NCI-H1436 (cell line): ENCODE measurements at places on chromosomes 16 and 17.

- DNase-seq, result no peak
Measured at GRCh38 chr16:15933781-15934180, 15.6 kb upstream of the ABCC1 start.

- no peak for DNase-seq
Measured at GRCh38 chr17:76630151-76630550, 13.4 kb downstream of the ST6GALNAC1 start.

GRCh38 chr17:40355804-40356758 is 8.5 kb downstream of the GJD3 start:
- no peak for DNase-seq

GRCh38 chr16:67663151-67663876 is 2.6 kb downstream of the PARD6A start:
- no peak for DNase-seq

GRCh38 chr16:4110065-4110464 is 6.2 kb downstream of the ADCY9 start:
- no peak for DNase-seq

DNA sequence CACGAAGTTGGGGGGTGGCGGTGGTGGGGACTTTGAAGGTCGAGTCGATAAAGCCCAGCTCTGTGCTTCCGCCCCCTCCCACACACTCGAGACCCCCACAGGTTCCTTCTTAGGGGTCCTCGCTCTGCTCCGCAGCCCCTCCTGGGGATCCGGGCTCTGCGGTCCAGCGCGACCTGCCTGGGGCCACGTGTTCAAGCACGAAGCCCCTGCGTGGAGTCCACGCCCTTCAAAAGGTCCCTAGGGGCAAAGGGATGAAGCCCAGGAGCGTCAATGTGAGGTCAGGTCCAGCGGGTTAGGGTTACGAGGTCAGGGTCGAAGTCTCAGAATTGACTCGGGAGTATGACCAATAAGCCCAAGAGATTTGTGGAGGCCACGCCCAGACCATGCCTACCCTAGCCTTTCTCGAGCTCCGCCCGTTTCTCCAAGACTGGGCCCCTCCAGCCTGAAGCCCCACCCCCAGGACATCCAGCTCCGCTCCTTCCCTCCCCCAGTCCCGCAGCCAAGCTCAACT is 786 bp upstream of the CACNA1G start:
- no peak for DNase-seq

DNA sequence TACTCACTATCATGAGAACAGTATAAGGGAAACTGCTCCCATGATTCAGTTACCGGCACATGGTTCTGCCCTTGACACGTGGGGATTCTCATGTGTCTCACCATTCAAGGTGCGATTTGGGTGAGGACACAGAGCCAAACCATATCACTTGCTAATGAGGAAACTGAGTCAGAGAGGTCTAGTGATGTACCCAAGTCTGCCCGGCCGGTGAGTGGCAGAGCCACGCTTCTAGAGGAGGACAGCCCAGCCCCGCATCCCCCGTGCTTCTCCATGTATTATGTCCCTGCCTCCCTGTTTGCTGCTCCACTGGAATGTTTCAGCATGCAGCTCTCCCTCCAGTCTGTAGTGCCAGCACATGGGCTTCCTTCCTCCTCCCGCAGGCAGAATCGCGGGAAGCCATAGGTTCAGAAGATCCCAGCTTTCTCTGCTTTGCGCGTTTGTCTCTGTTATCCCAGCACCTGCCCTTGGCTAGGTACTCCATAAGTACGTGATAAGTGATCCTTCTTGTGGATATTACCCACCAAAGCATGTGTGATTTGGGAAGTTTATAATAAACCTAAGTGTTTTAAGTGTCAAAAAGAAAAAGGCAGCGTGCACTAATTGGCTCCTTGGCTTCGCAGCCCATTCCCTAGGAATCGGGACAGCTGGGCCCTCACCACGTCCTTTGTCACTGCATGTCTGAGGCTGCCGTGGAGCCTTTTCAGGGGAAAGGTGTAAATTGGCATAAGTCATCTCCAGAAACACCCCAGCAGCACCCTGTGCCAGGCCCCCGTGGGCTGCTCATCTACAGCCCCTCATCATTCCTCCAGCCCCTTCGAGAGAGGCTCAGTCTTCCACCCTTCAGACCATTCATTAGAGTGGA is 103.8 kb downstream of the CLEC16A start:
- no peak for DNase-seq

- no peak for DNase-seq
Measured at GRCh38 chr17:14302091-14302430, 1.2 kb downstream of the HS3ST3B1 start.

DNA sequence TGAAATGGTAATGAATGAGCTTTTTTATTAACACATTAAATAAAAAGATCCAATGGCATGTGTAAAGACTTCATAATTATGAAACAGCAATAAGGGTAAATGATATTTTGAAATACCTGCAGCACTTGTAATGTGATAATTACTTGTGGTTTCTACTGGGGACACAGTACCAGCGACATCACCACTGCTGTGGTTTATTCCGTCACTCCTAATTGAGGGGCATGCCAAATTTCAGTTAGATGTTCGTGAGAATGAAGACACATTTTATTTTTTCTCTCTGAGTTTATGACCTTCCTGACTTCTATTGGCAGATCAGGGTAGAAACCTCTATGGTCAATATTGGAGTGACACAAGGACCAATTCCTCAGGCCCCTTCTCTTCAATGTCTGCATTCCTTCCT is 131.9 kb upstream of the XYLT1 start:
- no peak for DNase-seq

DNA sequence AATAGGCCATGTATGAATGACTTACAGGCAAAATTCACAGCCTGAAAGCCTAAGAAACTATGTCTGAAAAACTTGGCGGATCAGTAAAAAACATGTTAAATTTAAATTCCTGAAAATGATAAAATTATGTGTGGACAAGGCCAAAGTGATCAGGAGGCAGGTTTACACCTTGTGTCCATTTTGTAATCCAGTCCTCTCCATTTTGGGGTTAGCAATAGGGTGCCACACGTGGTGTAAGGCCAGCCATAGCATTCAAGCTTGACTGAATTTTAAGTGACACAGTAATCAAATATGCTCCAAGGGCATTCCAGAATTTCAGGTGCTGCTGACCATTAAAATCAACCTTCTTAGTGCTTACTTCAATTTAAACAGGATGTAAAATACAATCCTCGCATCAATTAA is 2.7 kb downstream of the RNF43 start:
- no peak for DNase-seq

DNA sequence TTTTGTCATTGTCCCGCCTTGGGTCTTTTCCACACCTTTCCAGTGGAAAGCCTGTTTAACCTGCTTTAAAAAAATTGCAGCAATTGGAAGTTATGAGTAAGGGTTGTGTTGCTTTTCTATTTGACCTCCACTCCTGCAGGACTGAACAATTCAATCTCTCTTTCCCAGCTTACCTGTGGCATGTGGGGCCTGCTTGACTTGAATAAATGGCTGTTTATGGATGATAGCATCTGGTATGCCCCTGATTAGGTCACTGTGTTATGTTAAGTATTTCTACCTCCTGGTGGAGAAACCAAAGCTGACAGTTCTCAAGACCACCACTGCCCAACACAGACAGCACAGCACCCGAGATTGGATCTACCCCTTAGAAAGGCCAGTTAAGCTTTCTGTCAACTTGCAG is 64.8 kb upstream of the NOG start:
- no peak for DNase-seq

DNA sequence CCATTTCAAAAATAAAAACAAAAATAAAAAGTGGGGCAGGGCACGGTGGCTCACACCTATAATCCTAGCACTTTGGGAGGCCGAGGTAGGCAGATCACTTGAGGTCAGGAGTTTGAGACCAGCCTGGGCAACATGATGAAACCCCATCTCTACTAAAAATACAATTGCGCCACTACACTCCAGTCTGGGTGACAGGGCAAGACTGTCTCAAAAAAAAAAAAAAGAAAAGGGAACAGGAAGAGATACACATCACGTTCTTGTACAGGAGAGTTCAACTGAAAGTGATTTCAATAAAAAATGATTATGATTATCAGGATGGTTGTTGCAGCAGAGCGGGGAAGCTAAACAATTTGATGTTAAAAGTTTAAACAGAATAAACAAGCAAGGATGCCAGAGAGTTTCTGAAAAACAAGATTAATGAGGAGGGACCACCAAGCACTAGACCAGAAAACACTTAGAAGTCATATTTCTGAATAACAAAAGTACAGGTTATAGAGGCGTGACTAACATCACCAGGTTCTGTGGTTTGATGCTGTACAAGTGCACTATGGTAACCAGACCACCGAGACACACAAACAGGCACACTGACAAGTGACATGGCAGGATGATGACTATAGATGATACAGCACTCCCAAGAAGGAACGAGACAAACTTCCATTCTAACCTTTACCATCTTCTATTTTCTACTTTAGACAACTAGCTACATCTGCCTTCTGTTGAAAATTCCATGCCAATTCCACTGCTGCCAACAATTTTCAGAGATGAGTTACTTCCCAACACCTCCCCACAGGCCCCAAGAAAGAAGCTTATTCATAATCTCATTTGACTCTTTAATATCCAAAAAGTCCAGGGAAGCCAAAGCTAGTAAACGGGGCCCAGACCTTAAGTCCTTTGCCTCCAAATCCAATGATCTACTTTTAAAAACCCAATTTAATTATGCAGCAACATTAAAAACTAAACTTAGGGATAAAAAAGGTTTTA is 11.8 kb downstream of the DNAJA2 start:
- no peak for DNase-seq

DNA sequence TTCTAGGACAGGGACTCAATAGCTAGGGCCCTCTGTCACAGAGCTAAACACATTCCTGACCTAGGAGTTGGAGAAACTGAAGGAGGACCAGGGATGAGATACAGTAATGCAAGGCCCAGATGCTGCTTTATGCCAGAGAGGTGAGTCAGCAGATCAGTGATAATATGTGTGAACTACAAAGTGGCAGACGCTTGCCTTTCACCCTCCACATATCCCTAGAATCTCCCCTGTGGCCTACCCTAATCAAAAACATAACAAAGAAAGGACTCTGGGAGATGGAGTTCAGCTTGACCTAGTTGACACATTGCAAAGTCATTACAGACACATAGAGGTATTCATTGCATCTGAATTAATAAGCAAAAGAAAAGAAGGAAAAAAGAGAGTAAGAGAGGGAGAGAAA is 417.6 kb upstream of the DYNLRB2 start:
- no peak for DNase-seq

DNA sequence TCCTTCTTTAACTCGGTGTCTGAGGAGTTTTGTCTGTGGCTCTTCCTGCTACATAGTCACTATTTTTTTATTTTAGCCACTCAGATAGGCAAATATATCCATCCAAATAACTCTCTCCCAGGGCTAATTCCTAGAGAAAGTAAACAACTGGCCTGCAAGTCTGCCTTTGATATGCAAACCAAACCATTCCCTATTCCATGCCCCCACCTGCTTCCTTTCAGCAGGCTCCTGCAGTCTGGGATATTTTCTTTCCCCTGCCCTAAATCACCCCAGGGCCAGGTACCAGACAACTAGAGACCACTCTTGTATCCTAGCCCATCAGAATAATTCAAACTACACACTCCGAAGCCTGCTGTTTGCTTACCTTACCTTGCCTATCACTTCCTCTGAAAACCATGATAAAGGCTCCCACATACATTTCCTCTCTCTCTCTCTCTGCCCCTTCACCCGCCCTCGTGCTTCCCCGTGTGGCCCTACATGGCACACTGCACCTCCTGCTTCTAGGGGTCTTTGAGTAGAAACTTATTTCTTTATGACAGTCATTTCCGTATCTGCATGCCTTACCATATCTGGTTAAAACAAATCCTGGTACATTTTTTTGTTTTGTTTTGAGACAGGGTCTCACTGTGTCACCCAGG is 8.3 kb downstream of the CD300H start:
- no peak for DNase-seq

GRCh38 chr16:88045820-88046303 is 94.6 kb downstream of the BANP start:
- DNase-seq, result no peak

GRCh38 chr16:87131061-87131995 is 185.9 kb downstream of the C16orf95 start:
- DNase-seq, result no peak

- DNase-seq, result peak; percentile 92
Measured at GRCh38 chr17:43694081-43694870, 32.6 kb upstream of the MEOX1 start.

- DNase-seq, result no peak
Measured at GRCh38 chr17:14387036-14387435, 86.2 kb downstream of the HS3ST3B1 start.

- no peak for DNase-seq
Measured at GRCh38 chr16:825341-826061, 25.0 kb upstream of the GNG13 start.

DNA sequence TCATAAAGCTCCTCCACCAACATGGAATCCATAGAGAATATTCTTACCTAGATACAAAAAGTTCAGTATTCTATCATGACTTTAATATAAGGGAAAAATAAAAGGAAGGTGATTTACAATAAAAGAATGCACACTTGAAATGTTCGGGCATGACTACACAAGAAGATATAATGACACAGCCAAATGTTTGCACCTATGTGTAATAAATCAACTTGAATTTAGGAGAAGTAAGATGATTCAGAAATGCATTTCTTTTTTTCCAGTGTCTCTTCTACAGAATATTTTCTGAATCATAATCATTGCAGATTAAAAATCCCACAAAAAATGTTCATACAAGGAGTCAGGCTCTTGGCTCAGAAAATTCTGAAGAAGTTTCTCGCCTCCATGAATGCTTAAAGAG is 404.0 kb upstream of the HSBP1 start:
- no peak for DNase-seq
